DMS53 (cell line): ENCODE measurements at places on chromosomes 4 and X.

DNA sequence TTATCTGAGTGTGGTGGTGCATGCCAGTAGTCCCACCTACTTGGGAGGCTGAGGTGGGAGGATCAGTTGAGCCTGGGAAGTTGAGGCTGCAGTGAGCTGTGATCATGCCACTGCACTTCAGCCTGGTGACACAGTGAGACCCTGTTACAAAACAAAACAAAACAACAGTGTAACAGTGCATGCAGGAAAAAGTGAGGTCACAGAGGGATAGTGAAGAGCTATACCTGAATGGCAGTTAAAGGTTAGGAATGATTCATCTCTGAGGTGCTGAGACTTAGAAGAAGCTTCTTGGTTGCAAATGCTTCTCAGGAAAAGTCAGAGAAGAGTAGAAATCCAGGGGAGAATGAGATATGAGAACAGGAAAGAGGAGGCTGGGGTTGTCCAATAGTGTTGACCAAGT, 178.7 kb downstream of the FRAS1 start:
- DNase-seq, result no peak

DNA sequence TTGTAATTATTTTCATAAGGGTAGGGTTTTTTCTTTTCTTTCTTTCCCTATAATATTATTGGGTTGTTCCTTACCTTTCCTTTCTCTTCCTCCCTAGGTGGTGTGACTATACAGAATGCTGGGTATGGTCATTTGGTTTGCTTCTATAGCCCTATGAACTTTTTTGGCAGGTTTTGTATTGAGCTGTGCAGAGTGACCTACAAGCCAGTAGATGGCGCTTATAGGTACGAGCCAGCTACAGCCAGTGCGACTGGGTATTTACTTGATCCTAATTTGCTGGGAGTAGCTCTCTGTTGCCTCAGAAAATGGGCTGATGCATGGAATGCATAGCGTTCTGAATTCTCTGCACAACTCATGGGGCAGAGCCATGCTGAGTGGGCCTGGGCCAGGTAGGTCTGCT, 423.3 kb downstream of the MAGEE1 start:
- DNase-seq, result peak; percentile 39

GRCh38 chrX:49064735-49065134, 5.9 kb downstream of the CCDC120 start:
- DNase-seq, result no peak

DNA sequence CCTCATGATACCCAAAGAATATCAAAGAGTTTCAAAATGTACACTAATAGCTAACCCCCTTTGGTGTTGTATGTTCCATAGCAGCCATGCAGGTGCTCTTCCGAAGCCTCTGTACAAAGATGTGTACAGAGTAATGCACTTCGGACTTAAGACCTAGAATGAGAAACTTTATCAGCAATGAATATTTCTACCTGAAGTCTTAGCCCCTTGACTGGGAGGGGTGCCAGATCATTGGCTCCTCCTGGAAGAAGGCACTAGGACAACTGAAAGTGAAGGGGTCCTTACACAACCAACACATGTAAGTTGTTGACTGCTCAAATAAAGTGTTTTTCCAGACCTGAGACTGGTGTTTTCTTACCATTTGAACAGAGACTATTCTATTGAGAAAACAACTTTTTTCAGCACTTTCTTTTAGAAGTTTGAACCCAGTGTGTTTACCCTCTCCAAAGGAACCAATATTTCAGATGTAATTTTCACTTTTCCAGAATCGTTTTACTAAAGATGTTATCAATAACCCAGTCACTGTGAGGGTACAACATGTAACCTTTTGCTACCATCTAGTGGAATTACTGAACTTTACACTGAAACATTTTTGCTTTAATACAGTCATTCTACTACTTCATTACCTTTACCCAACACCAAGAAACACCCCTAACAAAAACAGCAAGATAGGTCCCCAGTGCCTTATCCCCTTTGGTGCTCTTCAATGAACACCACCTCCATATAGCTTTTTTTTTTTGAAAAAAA, 33.3 kb upstream of the PRDX4 start:
- peak; percentile 36 for DNase-seq

DNA sequence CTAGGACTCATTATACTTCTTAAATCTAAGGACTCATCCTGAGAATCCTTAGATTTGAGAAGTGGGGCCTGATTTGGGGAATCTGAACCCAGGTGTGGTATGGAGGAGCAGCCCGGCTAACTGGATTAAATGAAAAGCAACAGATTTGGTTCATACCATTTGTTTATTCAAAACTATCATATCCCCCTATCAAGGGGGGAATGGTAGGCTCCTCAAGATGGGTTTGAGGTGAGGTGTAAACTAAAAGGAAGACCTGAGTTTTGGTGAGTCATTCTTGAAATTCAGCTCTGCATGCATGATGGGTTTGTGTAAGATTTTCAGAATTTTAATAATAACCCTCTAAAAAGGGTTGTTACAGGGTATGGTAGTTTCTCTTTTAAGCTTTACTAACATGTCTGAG, 53.4 kb downstream of the CASP6 start:
- DNase-seq, result no peak

- DNase-seq, result no peak
Measured at GRCh38 chr4:131052646-131053045, 1956.7 kb downstream of the C4orf33 start.

DNA sequence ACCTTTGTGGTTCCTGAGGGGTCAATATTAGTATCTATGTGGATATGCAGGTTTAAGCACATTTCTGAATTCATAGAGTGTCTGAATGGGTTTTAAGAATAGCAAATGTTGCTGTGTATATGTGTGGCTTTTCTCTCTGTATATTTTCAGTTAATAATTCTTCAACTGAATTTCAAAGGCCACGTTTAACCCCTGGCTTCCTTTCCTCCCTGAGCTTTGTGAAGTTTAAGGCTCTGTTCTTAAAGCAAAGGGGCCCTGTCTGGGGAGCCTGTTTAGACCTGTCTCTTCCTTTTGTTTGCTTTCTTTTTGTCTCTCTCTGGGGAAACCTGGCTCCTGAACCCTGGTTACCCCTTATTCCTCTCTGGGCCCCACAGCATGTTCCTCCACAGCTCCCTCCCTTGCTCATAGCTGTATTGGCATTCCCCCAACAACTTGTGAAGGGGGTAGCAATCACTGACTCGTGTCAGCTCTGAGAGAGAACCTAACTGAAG, 139.1 kb downstream of the COL4A6 start:
- no peak for DNase-seq

- DNase-seq, result peak; percentile 19
Measured at GRCh38 chrX:49037883-49038475, 5.2 kb downstream of the TFE3 start.

GRCh38 chr4:130563889-130564418, 1468.0 kb downstream of the C4orf33 start:
- DNase-seq, result no peak

DNA sequence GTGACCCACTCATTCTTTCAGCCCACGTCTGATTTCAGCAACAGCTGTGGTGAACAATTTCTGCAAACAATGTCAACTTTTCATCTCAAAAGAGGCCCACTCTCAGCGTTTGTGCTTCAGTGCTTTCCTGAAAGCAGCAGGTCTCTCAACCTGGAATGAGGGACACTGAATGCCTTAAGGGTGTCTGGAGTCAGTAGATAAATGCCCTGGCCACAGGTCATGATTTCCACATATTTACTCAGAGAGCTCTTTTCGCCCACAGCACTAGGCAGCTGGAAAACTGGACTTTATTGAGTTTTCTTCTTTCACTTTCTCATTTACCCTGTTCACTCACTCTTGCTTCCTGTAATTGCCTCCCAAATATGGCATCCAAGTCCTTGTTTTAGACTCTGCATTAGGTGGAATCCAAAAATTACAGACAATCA, 52.8 kb downstream of the NPFFR2 start:
- DNase-seq, result peak; percentile 61

DNA sequence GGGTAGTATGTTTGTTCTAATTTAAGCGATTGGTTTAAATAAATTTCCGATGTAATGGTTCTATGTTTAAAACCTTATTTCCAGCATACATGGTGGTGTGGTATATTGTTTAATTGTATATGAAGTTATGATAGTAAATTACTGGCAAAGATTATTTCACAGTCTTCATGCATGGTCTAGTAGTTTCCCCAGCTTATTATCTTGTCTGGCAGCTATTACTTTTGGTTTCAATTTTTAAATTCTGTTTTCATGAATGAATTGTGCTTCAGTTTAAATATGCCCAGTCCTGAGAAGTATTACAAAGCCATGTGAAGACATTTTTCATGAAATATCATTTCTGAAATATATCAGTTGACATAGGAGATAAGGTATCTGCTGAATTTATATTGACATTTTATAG, 6.3 kb downstream of the ALG13 start:
- no peak for DNase-seq

GRCh38 chr4:12138488-12138887, 709.8 kb upstream of the HS3ST1 start:
- DNase-seq, result no peak

- peak; percentile 56 for DNase-seq
Measured at GRCh38 chrX:123184866-123185276, 793 bp downstream of the GRIA3 start.

DNA sequence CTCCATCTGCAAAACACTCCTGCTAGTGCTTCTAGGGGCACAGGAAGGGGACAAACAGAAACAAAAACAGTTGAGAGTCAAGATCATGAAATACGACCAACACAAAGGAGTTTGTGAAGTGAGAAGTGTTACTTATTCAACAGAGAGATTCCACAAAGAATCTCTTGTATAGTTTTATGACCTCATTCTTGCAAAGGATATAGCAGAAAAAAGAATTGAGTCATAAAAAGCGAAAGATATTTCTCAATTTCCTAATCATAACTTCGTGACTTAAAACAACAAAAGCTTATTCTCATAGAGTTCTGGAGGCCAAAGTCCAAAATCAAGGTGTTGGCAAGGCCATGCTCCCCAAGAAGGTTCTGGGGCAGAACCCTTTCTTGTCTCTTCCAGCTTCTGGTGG, 40.7 kb downstream of the TIGD4 start:
- DNase-seq, result no peak

- DNase-seq, result no peak
Measured at GRCh38 chr4:88646528-88647280, 50.9 kb downstream of the NAP1L5 start.

- no peak for DNase-seq
Measured at GRCh38 chrX:65702956-65703355, 35.5 kb downstream of the MSN start.

GRCh38 chrX:131735127-131735526, 191.3 kb downstream of the OR13H1 start:
- DNase-seq, result no peak

DNA sequence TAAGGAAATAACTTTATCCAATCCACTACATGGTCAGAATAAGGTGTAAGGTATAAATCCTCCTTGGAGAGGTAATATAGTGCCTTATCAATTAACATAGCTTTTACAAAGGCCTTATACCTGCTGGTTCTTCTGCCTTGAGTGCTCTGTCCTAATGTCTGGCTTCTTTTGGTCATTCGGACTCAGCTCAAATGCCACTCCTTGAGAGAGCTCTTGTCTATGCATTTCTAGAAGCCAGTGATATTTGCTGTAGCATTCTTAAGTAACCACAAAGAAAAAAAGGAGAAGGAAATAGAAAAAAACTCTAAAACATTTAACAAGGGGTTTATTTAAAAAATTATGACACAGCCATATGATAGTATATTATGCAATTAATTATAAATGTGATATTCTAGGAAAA, 444.8 kb upstream of the SLIT2 start:
- peak; percentile 27 for DNase-seq

DNA sequence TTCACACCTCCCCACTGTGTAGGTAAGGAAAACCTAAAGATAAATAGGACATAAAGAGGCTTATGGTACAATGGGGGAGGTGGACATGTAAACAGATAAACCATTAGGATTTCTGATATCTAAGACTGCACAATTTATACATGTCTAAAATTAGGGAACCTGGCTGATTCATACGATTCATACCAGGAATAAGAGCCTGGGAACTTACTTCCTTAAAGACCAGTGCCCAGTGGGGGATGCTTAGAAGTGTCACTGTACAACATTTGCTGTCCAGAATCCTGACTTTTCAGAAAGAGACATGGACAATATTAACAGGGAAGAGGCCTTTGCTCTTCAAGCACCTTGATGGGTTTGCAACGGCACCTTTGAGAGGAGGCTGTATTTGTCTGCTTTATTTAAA, 116.8 kb upstream of the KIT start:
- DNase-seq, result no peak

DNA sequence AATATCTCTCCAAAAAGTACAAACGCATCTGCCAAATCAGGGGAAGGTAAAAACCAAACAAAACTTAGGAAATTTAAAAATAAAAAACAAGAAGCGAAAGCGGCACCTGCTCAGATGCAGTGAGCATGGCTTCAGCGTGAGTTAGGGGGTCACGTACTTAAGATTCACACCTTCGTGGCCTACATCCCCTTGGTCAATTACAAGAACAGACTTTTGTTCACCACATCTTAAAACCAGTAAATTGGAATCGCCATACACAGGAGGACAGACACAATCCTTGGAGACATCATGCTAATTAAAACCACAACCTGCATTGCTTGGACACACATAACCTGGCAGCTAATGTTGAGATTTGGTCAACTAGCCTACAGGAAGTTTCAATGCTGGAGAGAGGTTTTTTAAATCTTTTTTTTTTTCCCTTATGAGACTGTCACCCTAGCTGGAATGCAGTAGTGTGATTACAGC, 12.5 kb upstream of the SEL1L3 start:
- no peak for DNase-seq

- no peak for DNase-seq
Measured at GRCh38 chrX:120726294-120726693, 96.4 kb upstream of the C1GALT1C1 start.

GRCh38 chrX:24410514-24411189, 50.2 kb downstream of the SUPT20HL1 start:
- no peak for DNase-seq

DNA sequence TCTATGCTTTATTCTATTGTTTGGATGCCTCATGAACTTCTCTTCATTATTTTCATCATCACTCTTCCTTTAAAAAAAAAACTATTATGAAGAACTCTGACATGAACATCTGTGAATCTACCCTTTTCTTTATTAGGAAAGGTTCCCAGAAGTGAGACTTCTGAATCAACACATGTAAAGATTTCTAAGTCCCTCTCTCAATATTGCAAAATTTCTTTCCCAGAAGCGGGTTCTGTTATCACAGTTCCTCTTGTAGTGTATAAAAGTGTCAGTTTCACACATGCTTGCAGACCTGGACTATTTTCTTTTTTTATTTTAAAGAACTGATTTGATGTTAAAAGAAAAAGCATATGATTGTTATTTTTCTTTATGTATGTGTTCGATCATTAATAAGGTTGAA, 330.8 kb upstream of the KLF3 start:
- DNase-seq, result no peak

DNA sequence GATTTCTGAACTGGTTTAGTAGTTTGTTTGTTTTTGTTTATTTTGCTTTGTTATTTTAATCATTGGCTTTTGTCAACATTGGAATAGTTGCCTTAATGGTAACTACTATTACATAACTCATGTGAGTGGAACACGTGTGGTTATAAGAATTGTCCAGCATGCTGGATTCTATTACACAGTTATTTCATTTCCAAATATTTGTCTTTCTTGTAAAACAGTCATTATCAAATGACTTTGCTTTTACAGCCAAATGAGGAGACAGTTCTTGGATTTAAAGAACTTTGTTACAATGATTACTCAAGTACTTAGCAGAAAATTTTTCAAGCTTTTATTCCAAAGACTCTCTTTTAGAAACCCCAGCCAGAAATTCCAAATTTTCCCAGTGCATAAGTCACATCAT, 516.1 kb upstream of the MAGEB2 start:
- no peak for DNase-seq
